ENCODE measurements at places on chromosomes 2 and 18.

- no peak for DNase-seq
Observed at GRCh38 chr2:129887688-129888266, 91.7 kb upstream of the RAB6C start.

GRCh38 chr2:215680605-215681598 lies 245.0 kb upstream of the FN1 start:
- no peak for DNase-seq

GRCh38 chr2:147082850-147083522 lies 761.8 kb upstream of the ACVR2A start:
- DNase-seq, result no peak

DNA sequence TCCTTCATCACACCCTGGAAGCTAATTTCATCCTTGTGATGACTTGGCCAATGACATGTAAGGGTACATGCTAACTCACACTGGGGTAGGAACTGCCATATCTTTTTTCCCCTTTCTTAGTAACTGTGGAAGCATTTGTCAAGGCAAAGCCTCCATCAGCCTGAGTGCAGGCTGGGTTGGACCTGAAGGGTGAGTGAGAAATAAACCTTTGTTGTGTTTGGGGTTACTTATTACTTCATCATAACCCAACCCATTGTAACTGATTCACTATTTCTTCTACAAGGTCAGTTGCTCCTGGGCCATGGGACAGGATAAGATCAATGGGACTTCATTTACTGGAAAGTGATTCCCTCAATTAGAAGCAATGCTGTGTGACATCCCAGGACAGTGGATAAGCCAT lies 108.4 kb downstream of the COL6A3 start:
- DNase-seq, result no peak

DNA sequence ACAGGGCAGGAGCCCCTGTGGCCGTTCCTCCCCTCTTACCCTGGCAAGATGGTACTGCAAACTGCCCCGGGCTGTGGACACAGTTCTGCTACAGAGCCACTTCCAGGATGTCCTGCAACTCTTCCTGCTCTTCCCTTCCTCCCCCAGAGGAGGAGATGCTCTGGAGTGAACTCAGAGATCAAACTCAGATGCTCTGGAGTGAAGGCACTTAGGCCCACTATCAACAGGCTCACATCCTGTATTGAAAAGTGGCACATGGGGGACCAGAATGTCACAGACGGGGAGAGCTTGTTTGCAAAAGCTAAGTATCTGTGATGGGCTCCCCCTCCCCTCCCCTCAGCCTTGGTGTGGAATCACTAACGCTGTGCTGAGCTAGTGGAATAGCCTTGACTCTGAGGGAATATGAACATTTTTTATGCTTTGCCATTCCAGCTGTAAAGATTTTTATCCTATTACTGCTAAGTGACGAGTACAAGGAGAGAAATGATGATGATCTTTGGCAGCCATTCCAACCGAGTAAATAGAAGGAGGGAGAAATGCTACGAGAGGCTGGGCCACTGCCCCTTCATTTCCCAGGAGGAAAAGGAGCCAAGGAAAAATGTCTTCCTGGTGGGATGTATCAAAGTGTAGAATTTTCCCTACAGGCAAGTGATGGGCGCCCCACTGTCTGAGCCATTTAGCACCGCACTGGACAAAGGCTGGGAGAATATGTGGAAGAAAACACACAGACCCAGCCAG lies 152.6 kb downstream of the GALNT14 start:
- no peak for DNase-seq

DNA sequence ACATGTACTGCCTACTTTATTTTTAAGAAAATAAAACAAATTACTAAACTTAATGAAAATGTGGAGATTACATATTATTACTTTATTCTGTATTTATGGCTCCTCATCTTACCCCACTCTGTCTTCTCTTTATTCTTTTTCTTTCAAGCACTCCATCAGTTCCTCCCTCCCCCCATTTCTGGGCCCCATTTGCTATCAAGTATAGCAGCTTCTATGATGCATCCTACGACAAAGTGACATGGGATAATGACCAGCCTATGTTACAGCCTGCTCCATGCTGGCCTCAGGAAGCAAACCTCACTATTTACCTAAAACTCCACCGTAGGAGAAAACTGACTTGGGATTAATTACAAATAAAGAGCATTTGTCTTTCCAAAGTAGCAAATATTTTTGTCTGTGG lies 58.8 kb downstream of the RND3 start:
- DNase-seq, result no peak

DNA sequence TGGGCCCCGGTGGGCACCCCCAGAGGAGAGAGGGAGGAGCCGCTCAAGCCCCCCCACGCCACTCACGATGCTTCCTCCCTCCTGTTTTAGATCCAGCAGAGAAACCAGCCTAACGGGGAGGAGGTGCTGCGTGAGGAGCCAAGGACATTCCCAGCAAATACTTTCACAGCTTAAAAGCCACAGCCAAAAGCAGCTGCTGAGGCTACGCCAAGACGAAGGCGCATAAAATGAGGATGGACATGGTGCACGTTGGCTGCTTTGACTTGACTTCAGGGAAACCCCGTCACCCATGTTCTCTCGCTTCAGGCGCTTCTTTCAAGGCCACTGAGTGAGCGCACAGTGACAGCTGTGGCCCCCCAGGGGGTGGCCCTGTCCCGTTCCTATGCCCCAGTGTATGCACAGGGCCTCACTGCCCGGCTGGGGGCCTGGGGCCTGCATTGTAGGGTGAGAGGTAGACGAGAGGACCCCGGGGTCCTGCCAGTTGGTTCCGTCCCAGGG lies 72.1 kb upstream of the PXDN start:
- DNase-seq, result no peak

GRCh38 chr2:222538535-222538934 lies 114.2 kb downstream of the SGPP2 start:
- no peak for DNase-seq
